ENCODE measurements at places on chromosomes 2 and 18.

DNA sequence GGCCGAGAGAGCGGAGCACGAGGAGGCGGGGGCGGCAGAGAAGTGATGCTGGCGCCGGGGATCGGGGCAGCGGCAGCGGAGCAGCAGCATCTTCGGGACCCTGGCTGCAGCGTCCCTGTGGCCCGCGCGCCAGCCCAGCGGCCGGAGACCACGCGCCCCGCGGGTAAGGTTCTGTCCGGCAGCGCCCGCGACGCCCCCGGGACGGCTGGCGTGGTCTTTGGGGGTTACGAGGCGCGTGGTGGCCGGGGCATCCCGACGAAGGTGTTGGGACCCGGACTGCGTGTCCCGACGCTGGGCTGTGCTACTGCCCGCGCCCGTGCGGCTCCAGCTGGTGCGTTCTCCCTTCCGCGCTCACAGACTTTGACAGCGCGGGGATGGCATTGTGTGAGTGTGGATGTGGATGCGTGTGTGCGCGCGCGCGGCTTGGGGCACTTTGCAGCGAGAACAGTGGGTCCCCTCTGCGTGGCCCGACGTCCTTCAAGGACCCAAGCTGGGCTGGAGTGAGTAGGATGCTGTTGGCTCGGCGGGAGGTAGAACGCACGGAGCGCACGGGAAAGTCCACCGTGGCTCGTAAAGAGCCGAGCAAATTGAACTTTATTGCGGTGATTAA lies 405.0 kb downstream of the XIRP2 start:
- no peak for DNase-seq

GRCh38 chr18:505483-506122 lies 5.1 kb upstream of the COLEC12 start:
- no peak for DNase-seq

DNA sequence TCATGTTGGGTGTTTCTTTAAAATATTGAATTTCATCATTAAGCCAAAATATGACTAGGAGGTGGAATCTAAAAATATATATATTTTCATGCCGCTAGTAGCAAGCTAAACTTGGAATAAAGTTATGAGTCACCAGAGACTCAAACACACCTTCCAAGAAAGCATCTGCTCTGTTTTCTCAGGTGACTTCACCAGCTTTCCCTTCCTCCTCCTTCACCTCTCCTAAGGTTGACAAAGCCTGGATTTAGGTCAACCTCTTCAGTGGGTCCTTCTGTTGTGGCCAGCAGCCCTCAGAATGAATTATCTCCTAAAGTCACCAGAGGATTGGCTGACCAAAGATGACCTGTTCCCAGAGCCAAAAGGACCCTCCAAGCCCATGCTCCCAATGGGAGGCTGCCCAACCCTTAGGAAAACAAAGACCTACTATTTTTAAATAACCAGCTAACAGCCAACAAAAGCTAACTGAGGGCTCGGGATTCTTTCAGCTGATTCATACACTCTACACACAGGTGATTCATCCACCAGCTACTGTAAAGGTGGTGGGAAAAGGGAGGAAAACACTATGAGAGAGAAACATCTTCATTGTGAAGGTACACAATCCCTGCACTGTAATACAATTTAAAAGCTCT lies 113.9 kb downstream of the MYO5B start:
- DNase-seq: no peak

GRCh38 chr2:231410293-231411004 lies 14.9 kb downstream of the B3GNT7 start:
- no peak for DNase-seq

DNA sequence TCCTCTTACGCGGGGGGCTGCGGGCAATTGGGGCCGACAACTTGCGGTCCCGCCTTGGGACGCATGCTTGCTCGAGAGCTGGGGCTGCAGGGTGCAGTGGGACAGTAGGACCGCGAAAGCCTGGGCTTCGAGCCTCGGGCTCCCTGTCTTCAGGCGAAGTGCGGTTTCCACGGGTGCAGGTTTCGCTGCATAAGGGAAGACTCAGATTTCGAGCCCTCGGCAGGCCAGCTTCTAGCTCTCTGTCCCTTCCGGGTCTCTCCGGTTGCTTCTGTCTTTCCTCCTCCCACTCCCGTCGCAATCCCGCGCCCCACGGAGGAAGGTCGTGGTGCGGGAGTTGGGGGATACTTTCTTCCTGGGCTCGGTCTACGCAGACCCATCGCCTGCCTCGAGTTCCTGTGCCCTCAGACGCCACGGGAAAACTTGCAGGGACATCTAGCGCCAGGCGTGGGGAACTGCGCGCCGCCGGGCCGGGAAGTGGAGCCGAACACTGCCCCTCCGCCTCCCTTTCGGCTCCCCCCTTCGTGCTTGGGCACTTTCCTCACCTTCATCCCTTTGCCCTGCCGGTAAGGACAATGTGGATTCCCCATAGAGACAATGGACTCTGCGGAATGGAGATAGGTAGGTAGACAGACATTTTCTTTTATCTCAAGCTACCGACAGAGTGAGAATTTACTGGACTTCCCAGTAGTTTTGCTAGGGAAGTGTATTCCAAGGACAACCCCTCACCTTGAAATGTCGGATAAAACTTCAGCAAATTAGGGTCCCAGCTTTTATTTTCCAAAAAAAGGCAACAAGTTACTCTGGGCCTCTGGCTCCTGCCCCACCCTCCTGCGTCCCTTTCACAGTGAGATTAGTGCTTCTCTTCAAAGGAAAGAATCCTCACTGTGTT lies 4.2 kb upstream of the HOXD13 start:
- no peak for DNase-seq

GRCh38 chr2:30217644-30218337 lies 13.5 kb upstream of the LBH start:
- DNase-seq: no peak

DNA sequence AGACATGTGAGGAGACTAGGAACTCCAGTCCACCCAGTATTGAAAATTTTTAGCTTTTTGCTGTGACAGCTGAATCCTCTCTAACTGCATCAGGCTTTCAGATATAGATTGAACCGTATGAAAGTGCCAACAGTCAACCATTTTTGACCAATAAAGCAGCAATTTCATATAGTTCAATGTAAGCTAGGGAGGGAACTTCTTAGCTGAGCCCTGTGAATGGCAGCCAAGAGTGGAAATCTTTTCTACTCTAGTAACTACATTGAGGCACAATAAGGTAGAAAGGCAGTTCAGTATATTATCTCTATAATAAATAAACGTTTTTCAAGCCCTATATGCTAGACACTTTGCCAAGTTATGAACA lies 96.3 kb upstream of the TANK start:
- DNase-seq: no peak

- no peak for DNase-seq
These were observed 247.9 kb upstream of the POU3F3 start for GRCh38 chr2:104606056-104606455.

DNA sequence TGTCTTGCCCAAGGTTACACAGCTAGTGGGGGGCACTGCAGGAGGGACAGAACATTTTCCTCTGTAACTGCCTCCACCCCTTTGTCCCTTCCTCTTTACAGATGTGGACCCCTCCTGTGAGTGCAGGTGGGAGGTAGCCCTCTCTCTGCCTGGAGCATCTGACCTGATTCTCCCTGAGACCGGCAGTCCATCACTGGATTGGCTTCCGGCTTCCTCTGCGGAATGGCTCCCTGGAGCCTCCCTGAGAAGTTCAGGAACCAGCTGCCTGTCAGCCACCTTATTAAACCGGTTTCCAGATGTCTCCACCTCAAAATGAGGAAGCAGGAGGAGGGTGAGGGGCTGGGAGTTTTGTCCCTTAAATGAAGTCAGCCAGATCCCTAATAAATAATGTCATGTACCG lies 67.3 kb upstream of the TNP1 start:
- DNase-seq: no peak

DNA sequence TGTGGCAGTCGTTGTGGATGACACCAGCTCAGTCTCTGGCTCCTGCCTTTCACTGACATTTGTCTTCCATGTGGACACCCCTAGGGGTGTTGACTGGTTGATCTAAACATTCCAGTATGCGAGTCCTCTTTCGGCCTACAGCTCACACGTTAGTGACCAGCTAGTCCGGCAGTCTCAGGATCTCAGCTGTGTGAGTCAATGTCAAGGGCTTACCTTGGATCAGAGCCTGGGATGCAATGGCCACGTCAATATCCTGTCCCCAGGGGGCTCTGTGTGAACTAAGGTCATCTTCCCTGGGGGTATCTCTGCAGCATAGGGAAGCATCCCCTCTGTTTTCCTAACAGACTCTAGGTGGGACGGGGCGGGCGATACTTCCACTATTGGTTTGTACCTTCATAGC lies 35.1 kb upstream of the YWHAQ start:
- no peak for DNase-seq

DNA sequence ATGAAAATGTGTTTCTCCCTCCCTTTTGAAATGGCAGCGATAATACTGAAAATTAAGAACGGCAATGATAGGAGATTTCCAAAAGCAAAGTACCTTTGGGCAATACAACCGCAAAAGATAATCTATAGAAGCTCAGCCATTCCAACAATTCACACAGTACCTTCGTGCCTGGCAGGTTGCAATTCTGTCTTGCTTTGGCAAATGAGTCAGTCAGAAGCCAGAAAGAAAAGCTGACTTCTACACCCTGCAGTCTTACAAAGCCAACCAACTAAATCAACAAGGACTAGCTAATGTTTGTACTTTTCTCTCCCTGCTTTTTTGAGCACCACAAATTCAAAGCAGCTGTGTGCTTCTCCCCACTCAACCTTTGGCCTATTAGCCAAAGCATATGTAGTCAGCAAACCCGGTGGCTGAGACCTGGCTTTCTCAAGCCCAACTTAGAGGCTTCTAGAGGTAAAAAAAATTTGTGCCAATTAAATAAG lies 25.7 kb upstream of the ID2 start:
- no peak for DNase-seq

DNA sequence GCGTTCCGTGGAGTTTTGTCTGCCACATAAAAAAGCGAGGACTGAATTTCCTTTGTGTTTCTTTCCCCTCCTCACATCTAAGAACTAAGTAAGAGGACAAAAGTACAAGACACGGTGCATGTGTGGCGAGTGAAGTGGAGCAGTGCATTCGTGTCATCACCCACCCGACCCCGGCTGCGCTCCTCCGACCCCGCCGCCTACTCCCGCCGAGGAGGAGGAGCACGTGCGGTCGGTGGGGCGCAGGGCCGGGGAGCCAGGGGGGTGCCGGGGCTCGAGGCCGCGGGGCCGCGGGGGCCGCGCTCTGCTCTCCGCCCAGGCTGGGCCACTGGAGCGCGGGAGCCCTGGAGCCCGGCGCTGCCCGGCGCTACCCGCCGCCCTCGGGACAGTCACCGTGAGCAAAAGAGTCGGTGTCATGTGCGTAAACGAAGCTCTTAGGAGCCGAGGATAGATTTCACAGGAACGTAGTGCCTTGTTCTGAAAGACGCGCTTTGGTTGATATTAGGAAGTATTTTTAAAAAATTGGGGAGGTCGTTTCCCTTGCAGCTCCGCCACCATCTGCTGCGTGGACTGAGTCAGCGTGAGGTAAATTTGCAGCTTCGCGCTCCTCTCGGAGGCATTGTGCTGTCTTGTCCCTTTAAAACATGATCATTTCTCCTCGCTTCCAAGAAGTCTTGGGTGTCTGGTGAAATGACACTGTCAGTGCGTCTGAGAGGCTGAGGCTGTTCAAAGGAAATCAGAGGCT lies 11.0 kb downstream of the TBR1 start:
- no peak for DNase-seq

- DNase-seq: no peak
These were observed 36.6 kb upstream of the GATA6 start for GRCh38 chr18:22132763-22133162.

DNA sequence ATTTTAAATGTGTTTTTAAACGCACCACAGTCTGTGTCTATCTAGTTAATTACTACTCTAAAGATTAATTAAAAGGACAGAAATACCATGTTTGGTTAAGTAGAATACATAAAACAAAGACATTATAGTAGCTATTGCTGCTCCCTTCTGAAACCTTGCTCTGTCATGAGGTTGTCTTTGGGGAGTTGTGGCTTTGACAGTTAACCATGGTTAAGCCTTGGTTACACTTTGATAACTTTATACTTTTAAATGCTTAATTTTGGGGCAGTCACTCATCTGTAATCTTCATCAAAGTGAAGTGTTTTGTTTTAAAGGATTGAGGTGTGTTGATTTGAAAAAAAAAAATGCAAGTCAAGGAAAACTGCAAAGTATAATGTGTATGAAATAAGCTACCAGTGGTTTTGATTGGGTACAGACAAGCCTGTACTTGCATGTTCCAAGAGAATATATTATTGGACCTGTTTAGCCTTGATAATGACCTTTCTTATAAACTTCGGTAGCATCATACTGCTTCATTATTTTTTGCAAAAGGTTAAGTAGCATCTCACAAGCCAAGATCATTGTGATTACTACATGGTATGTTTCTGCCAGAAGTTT lies 29.8 kb upstream of the TBR1 start:
- no peak for DNase-seq

GRCh38 chr2:222196159-222196558 lies 102.6 kb downstream of the PAX3 start:
- DNase-seq: no peak

- DNase-seq: peak; percentile 57
These were observed 69.9 kb upstream of the DLX2 start for GRCh38 chr2:172172513-172173173.

DNA sequence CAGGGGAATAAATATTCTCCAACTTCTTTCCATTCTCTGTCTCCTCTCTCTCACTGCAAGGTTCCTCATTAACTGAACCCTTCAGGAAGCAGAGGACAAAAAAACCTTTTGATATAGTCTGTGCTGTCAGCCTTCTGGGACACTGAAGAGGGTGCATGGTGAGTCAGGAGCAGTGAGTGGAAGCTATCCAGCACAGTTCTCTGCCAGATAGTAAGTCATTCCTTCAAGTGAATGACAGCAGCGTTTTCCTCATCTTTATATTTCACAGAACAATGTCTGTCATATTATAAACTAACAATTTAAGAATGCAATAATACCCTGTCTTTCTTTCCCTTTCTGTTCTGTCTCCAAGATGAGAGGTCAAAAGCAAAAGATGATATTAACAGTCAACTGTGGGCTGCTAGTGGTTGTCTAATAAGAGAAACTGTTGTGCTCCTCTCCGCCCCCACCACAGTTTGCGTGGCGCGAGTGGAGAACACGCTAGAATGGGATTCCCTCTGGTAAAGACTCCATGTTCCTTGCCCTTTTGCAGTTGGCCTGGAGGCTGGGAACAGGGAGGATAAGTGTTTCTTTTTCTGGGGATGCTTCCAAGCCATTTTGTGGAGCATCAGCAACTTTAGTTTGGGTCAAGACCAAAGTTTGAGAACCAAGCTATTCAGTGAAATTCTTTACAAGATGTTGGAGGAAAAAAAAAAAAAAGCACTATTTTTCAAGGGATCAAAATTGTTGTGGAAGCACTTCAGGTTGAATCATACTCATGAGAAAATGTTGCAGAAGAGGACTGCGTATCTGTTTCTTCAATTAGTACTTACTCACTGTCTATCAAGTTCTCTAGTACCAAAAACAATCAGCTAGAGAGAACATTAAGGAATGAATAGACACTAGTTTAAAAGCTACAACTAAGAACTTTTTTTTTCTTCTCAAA lies 430.2 kb downstream of the SETBP1 start:
- DNase-seq: no peak

GRCh38 chr2:174753038-174753633 lies 11.1 kb downstream of the CHRNA1 start:
- peak; percentile 41 for DNase-seq

GRCh38 chr2:60294901-60295635 lies 258.4 kb downstream of the BCL11A start:
- no peak for DNase-seq

GRCh38 chr2:64637000-64637635 lies 16.6 kb downstream of the SERTAD2 start:
- DNase-seq: no peak

Measured in CD4-positive, alpha-beta T cell (primary cell).